ENCODE measurements at places on chromosomes 3 and 15. TPM values are rescaled to one million over a fixed set of nuclear protein-coding genes. Genes with fewer than 3 reads are reported as not detected.

Gene GRIP2
- not detected for total RNA-seq

Gene C3orf80
- total RNA-seq: 0.09 TPM

Gene DAZL
- total RNA-seq: not detected

Gene DPH6
- 12.2 TPM for total RNA-seq

Gene SLC38A3
- not detected for total RNA-seq

Gene MYO5C
- total RNA-seq: 7.0 TPM

Gene EBLN2
- total RNA-seq: 7.2 TPM

Gene ZNF619
- 5.6 TPM for total RNA-seq

Gene B3GALNT1
- total RNA-seq: 13.7 TPM

Gene P2RY13
- total RNA-seq: not detected

Gene MAP1A
- 0.63 TPM for total RNA-seq

Gene SI
- not detected for total RNA-seq

Gene SCG5
- total RNA-seq: 0.09 TPM

Gene EPB42
- total RNA-seq: not detected
